ENCODE measurements at places on chromosomes 4 and X.

- DNase-seq, result no peak
These were observed 2.1 kb upstream of the RHOH start for GRCh38 chr4:40194602-40195161.

- DNase-seq, result no peak
These were observed 195.4 kb downstream of the SOWAHB start for GRCh38 chr4:76702440-76703122.

DNA sequence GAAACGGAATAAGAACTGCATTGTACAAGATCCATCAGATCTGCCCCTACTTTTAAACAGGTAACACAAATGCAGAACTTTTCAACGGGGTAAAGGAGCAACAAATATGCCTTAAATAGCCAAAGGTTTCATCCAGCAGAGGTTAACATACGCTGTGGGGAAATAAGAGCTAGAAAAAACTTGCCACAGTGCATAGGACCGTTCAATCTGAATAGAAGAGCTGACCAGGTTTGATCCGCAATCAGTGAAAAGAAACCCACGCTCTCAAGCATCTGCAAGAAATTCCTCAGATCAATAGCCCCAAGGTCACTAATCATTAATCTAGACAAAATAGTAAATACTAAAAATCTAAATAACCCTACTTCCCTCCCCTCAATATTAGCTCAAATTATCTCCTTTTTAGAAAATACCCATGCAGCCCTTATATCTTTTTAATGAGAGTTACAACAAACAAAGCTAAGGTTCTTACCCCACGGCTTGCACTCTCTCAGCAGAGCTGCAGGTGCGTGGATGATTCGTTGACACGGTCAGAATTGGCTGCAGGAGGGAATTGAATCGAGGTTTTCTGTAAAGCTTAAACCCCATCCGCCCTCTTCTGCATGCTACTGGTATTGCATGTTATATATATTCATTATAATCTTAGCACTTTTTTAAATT, at the start of gene TLR10:
TSS of gene TLR10 (minus strand) at position 539 of the 657 bp plus-strand sequence. CDS start 7,400 bp downstream, outside the sequence.
- peak; percentile 48 for DNase-seq

DNA sequence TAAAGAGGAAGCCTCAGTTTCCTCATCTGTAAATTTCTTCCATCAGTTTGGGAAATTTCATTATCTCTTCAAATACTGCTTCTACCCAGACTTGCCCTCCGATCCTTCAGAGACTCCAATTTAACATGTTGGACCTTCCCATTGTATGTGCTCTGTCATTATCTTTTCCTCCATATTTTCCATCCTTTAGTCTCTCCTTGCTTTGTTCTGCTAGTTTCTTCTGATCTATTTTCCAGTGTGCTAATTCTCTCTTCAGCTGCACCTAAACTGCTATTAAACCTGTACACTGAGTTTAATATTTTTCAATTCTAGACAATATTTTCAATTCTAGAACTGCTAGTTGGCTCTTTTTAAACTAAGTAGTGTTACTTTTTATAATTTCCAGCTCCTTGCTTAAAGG, 65.5 kb downstream of the EVC start:
- DNase-seq, result no peak

DNA sequence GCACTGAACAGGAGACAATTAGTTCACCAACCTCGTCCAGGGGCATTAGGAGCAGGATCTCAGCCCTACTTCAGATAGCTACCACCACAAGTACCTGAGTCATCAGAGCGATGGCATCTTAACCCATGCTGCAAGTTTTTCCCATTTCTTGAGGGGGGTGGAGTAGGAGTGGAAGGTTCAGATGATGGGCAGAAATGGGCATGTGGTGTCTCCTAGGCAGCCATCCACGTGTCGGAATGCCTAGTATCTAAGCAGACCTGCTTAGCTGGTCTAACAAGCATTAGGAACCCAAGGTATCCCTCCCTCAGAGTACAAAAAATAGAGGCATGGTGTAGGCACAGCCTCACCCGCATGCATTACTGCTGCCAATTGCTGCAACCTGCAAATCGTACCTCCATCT, 159.1 kb upstream of the DGKK start:
- no peak for DNase-seq

DNA sequence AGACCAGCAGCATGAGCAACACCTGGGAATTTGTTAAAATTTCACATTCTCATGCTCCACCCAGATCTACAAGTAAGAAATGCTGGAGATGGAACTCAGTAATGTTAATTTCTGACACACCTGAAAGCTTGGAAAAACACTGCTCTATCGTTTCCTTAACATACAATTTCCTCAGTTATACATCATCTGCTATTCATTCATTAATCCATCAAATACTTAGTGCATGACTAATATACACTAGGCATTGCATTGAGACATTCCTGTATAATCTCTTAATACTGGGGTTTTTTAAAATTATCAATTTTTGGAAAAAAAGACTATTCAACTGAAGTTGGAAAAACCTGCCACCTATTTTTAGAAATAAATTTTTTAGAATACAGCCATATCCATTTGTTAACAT, 106.1 kb downstream of the CHM start:
- DNase-seq, result no peak

- no peak for DNase-seq
These were observed 13.2 kb upstream of the XIAP start for GRCh38 chrX:123846577-123847038.

GRCh38 chrX:120428309-120428708, 40.8 kb downstream of the LAMP2 start:
- no peak for DNase-seq

DNA sequence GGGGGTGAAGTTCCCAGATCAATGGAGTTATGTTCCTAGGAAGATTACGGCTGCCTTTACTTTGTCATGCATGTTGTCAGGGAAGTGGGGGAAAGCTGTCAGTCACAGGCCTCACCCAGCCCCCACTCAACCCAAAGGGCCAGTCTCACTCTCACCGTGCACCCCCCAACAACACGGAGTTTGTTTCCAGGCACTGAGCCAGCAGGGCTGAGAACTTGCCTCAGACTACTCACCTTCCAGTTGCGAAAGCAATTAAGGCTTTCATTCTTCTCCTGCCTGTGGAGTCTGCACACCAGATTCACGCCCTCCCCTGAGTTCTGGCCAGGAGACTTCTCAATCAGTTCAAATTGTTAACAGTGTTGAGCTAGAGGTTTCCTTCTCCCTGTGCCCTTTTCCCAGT, 114.3 kb downstream of the SH3BGRL start:
- no peak for DNase-seq

- no peak for DNase-seq
These were observed 11.7 kb downstream of the C1GALT1C1 start for GRCh38 chrX:120617996-120618630.

DNA sequence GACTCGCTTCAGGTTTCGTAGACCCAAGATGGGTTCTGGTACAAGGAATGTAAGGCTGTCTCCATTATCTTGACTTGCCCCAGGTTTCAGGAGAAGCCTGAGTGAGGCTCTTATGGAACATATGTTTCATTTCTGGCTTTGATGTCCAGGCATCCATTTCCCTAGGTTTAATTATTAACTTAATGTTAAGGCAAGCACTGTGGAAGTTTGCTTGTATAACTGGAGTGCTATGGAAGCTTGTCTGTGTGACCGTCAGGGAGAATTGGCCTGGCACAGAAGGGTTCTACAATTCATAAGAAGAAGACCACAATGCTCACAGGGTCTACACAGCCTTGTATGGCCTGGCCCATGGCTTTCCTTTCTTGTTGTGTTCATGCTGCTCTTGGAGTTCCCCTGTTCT, 47.2 kb upstream of the PPP1R2C start:
- no peak for DNase-seq

- DNase-seq, result no peak
These were observed 436.2 kb downstream of the FAT4 start for GRCh38 chr4:125750828-125751466.

DNA sequence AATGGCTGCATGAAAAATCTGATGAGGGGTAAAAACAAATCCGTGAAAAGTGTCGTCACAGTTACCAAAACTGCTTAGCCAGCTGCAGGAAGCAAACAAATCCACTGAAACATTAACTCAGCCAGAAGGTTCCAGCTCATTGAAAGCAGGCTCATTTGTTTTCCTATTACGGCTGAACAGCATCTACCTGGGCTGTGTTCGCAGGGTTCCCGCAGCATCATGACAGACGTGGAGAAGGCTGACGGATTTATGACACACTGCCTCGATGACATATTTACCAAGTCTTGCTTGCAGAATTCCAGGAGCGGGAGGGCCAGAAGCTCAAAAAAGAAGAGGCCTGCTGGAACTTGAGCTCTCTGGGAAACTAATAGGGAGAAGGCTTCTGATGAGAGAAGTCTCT, 781.1 kb downstream of the RAB28 start:
- DNase-seq, result no peak

GRCh38 chr4:140754918-140755773, 1.0 kb downstream of the TBC1D9 start:
- no peak for DNase-seq

- DNase-seq, result no peak
These were observed 152.5 kb downstream of the DCTD start for GRCh38 chr4:182764642-182765041.

DNA sequence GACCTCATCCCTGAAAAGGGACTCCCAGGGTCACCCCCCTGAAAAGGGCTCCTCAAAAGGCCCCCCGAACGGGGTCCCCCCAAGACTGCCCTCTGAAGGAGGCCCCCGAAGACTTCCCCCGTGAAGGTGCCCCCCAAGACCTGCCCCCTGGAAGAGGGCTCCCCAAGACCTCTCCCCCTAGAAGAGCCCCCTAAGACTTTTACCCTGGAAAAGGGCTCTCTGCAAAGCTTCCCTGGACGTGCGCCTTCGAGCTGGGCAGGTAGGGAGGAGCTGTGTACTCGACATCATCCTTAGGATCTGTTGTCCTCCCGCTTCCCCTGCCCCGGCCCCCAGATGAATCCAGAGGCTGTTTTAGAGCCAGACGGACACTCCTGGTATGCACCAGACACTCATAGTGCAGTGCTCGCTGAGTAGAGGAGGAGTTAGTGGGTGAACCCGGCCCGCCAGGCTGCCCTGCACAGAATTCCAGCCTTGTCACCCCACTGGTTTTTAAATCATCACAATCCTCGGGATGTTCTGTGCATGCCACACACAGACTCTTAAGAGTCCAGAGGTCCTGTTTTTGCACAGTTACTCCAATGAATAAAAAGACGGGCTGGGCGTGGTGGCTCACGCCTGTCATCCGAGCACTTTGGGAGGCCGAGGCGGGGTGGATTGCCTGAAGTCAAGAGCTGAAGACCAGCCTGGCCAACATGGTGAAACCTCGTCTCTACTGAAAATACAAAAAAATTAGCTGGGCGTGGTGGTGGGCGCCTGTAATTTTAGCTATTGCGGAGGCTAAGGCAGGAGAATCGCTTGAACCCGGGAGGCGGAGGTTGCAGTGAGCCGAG, 5.7 kb upstream of the SLC25A6 start:
- DNase-seq, result no peak

DNA sequence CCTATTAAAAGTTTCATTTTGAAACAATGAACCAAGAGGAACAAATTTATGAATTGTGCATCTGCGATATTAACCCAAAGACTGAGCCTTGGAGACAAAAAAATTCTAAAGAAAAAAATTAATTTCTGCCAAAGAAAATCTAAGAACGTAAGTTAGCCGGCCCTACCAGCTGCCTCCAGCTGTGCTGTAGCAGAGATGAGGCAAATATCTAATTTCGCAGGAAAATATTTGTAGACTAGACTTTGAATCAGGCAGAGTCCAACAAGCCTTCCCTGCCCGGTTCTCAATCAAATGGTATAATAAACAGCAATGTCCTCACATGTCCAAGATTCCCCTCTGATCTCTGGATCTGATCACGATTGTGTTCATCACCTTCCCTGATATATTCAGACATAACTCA, 21.2 kb upstream of the SMIM20 start:
- DNase-seq, result no peak

GRCh38 chrX:29541038-29541437, 674.3 kb upstream of the MAGEB2 start:
- DNase-seq, result no peak

GRCh38 chr4:134201216-134202161, at the start of gene PABPC4L:
PABPC4L (minus strand) TSS chr4:134201789; CDS start chr4:134201019, 770 bp downstream.
- DNase-seq, result no peak

GRCh38 chr4:39638354-39639239, at the start of gene SMIM14:
SMIM14 (minus strand) TSS chr4:39638865; CDS start chr4:39605145, 33,720 bp downstream.
- DNase-seq, result peak; percentile 62

DNA sequence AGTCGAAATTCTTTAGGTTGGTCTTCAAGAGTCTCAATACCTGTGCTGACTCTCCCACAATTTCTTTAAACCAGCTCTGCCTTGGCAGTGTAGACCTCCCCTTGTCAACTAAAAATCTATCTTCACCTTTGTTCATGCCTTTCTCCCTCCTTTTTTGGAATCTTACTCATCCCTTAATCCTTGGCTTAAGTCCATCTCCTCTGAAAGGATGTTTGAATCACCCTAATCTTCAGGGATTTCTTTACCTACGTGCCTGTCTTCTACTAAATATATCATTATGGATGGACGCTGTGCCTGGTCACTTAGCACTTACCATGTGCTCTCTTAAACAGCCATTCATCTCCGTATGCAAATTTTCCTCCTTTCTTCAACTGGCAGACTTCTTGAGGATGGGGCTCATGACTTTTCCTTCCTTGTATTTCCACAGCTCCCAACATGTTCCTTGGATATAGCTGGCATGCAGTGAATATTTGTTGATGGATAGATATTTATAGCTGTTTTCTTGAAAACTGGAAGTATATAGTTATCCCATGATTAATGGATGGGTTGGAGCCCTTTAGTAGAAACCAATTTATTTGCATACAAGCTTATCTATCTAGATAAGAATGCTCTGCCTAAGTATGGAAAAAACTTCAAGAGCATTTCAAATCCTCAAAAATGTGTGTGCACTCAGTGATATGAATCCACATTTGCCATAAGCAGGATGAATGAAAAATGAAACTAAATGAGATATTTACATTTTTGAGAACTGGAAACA, 166.6 kb downstream of the SPRY1 start:
- no peak for DNase-seq

GRCh38 chr4:124839786-124840390, 127.4 kb upstream of the ANKRD50 start:
- DNase-seq, result no peak

DNA sequence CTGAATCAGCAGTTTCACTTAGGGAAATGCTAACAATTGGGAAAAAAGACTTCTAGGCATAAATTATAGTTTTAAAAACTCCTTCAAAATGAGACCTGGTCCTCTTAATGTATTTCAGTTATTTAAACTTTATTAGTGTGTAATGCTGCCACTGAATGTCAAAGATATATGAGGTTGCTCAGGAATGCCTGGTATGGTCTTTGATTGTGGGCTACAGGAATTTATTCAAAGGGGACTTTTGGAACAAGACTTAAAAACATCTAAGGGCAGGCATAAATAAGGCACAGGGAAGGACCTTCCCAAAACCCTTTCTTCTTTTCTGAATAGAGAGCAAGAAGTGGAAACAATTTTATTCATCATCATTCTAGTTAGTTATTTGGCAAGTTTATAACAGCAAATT, 439.1 kb downstream of the TLL1 start:
- no peak for DNase-seq

DNA sequence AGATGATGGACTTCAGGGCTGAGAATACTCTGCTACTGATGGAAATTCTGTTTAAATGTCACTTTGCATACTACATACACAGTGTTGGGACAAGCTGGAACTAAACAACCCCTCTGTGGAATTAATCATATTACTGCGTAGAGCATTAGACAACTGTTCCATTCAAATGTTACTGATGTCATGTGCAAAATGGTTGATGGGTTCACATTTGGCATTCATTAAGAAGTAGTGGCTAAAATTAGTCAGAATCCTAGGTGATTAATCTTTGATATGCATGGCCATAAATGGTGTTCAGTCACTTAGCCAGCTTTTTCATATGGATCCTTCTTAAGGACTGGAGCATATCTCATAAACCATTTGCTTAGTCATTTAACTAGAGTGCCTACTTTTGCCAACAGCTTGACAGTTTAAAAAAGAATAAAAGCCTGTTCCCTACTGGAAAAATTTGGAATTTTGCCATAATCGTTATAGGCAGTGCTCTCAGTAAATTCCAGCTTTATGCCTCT, 105.2 kb downstream of the RNF150 start:
- no peak for DNase-seq

All from hematopoietic multipotent progenitor cell treated with erythropoietin and hydrocortisone succinate and interleukin-3 and kit ligand, for 17 days (in vitro differentiated cells).